Brain microvascular endothelial cell (primary cell): ENCODE measurements at places on chromosomes 1 and 21.

- DNase-seq, result no peak
Measured at GRCh38 chr1:166170075-166170474, 3.3 kb upstream of the FAM78B start.

DNA sequence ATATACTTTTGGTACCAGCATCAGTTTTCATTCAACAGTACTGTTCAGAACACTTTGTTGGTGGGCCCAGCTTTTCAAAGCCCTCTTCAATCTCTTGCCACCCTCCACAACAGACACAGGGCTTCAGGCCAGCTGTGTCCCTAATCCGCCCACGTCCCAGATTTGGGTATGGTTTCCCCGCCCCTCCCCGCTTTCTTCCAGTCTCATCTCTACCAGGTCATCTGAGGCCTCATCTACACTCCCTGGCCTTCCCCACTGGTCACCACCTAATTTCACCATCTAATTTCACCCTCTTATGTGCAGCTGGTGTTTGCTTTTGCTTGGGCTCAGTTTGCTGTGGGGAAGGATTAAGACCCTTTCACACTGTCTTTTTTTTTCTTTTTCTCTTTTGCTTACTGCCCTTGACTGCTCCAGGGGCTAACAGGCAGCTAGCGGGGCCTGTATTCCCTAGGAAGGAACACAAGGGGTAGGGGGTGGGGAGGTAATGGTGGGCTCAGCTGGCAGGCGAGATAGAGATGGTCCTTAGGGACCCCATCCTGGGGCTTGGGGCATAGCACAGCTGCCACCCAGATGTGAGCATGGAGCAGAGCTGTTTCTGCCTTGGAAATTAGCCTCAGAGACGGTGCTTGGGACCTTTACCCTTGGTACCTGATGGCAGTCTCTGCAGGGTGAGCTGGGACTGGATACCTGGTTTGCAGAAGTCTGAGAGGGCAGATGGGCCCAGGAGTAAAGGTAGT lies 3.8 kb upstream of the EPB41 start:
- no peak for DNase-seq

DNA sequence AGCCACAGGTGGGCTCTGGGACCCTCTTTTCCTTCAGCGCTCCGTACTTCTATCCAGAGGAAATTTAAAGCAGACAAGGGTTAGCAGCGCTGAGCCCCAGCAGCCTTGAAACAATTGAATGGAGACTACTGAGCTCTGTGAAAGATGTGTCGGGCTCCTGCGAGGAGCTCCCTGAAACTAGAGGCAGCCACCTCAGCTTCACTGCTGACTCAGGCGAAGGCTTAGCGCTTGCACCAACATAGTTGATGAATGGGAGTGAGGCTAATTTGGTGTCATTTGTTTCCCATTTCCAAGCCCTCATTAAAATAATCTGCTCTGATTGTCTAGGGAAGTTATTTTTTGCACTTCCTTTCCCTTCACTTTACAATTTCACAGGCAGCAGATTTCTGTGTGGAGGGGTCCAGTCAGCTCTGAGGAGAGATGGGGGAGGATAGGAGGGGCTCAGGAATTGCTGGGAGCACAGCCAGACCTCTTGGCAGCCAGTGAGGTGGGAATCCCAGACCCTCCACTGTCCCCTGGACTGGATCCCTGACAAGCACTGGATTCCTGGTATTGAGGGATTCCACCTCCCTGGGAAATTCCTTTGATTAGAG lies 398.9 kb upstream of the PLXNA2 start:
- no peak for DNase-seq

GRCh38 chr21:21290751-21291150 lies 292.5 kb downstream of the NCAM2 start:
- no peak for DNase-seq
